ENCODE measurements at places on chromosomes 6 and 20. TPM values are rescaled to one million over a fixed set of nuclear protein-coding genes. Genes with fewer than 3 reads are reported as not detected.

The CCN5 gene
- 240 TPM for total RNA-seq

The L3MBTL3 gene
- total RNA-seq: 7.5 TPM

The ARHGAP40 gene
- total RNA-seq: not detected

The CDH22 gene
- not detected for total RNA-seq

The GSTA1 gene
- not detected for total RNA-seq

The PI16 gene
- total RNA-seq: 23.8 TPM

The RAET1E gene
- total RNA-seq: not detected

The UBD gene
- not detected for total RNA-seq

The PDE10A gene
- 2.7 TPM for total RNA-seq

The IP6K3 gene
- not detected for total RNA-seq

The FUCA2 gene
- 30.3 TPM for total RNA-seq

The CYP24A1 gene
- not detected for total RNA-seq

The TCF21 gene
- 0.44 TPM for total RNA-seq

The AKAP12 gene
- total RNA-seq: 454 TPM

The TMEM217 gene
- 0.44 TPM for total RNA-seq

The TUBB1 gene
- not detected for total RNA-seq

The SYNDIG1 gene
- not detected for total RNA-seq

The FGD2 gene
- total RNA-seq: 37.3 TPM

The SYS1 gene
- 24.3 TPM for total RNA-seq

The PNPLA1 gene
- not detected for total RNA-seq

The CDH26 gene
- 3.9 TPM for total RNA-seq

The OR2J3 gene
- total RNA-seq: not detected

The ARG1 gene
- total RNA-seq: 1.5 TPM

The HSPA1A gene
- total RNA-seq: 199 TPM

The PARD6B gene
- total RNA-seq: 2.2 TPM

The PKIB gene
- 1.5 TPM for total RNA-seq

The SLC16A10 gene
- total RNA-seq: 2.9 TPM

The WFDC5 gene
- total RNA-seq: not detected

The B3GAT2 gene
- total RNA-seq: not detected

The PTCHD4 gene
- total RNA-seq: 0.98 TPM

The ZSCAN23 gene
- 1.7 TPM for total RNA-seq

The ANKRD66 gene
- not detected for total RNA-seq

The NEURL2 gene
- 2.3 TPM for total RNA-seq

The RAD21L1 gene
- not detected for total RNA-seq

The IPCEF1 gene
- total RNA-seq: 1.9 TPM

The PROCR gene
- total RNA-seq: 86.5 TPM

The DPM1 gene
- total RNA-seq: 73.7 TPM

The PACSIN1 gene
- total RNA-seq: not detected

The DST gene
- total RNA-seq: 203 TPM

The BTN1A1 gene
- total RNA-seq: not detected

The MACROD2 gene
- total RNA-seq: 7.0 TPM

The NT5E gene
- 15.5 TPM for total RNA-seq

The TTBK1 gene
- not detected for total RNA-seq

The SFT2D1 gene
- 44.1 TPM for total RNA-seq

The SNAP91 gene
- total RNA-seq: not detected

The MUCL3 gene
- not detected for total RNA-seq

The PHACTR3 gene
- 7.8 TPM for total RNA-seq

The ELOVL2 gene
- not detected for total RNA-seq

The C20orf204 gene
- 0.22 TPM for total RNA-seq

The LST1 gene
- total RNA-seq: 10.4 TPM

The RIMS1 gene
- 2.1 TPM for total RNA-seq

The CD40 gene
- total RNA-seq: 22.8 TPM

The DUSP22 gene
- 73.9 TPM for total RNA-seq

The ULBP2 gene
- 4.1 TPM for total RNA-seq

The PGBD1 gene
- 5.3 TPM for total RNA-seq

The EYS gene
- 0.98 TPM for total RNA-seq

Data from subcutaneous adipose tissue (tissue), 4 donors.